ENCODE measurements at places on chromosomes 6 and 20.

DNA sequence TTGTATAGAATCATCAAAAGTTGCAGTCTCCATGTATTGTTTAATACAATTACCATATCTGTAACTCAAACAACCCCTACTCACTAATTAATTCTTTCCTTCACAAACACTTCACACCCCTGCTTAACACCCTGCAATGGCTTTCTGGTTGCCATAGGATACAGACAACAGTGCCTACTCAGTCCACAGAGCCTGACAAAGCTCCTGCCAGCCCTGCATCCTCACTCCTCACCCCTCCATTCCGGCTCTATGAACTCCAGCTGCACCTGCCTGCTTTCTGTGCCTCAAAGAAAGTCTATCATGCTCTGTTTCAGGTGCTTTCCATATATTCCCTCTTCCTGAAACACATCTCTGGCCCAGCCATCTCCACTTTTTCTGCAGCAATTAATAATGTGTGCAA is 253.4 kb downstream of the HACE1 start:
- DNase-seq: no peak

DNA sequence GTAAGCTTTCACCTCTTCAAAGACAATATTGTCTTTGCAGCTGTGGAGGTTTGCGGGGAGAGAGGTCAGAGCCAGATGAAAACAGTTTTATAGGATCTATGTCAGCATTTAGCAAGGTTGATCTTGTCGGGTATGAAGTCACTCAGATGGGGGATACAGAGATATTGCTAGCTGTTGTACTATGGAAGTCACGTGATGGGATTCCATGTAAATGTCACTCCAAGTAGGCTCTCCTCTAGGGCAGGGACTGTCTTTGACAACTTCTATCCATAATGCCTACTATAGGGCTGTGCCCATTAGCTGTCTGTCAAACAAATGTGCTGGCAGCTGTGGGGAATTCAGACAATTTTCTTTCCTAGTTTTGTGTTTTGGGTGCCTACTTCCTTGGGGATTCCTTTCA is 54.8 kb downstream of the HECA start:
- no peak for DNase-seq

DNA sequence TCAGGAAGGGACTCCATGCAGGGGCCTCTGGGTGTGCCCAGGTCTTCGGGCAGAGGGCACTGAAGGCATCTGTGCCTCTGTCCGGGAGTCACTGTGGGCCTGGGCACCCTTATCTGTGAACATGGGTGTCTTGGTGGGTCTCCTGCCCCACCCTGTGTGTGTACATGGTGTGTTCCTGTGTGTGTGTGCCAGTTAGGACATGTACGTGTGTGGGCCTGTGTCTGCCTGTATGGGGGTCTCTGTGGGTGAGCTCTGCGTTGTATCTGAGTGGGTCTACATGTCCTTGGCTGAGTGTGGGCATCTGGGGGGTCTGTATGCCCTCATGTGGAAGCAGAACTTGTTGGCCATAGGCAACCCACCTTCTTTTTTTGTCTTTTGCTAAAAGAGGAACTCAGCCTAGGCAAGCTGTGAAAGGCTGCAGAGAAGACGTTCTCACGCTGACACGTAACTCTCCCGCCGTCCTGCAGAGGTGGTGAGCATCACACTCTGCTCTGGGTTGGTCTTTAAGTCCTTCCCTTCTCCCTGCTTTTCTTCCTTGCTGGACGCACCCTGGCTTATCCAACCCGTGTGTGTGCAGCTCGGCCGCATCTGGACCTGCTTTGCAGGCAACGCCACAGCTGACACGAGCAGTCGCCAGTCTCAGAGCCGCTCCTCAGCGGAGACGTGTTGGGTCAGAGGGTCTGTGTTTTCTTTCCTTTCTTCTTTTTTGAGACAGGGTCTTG is 532 bp upstream of the NPBWR2 start:
- peak; percentile 24 for DNase-seq

DNA sequence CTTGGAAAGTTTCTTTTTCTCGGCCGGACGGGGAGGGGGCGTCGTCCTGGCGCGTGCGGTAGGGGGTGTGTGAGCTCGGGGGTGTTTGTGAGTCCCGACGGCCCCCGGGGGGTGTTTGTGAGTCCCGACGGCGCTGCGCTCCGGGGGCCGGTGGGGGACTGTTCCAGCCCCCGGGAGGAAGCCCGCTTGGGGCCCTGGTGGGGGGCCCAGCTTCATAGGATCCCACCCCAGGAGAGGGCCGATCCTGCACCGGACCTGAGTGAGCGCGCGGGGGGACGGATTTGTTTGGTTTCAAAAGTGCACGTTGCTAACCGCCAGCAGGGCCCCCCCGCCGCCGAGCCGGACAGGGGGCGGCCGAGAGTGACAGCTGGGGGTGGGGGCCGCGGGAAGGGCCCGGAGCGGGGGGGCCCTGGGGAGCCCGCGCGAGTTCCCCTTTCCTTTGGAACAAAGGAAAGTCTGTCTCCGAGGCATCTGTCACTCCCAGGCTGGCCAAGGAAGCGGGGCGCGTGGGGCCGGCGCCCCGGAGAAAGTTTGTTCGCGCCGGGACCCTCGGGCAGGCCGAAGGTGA is 485 bp downstream of the TGIF2 start:
- DNase-seq: peak; percentile 67

- no peak for DNase-seq
Observed at GRCh38 chr6:139490482-139490881, 116.0 kb upstream of the CITED2 start.

DNA sequence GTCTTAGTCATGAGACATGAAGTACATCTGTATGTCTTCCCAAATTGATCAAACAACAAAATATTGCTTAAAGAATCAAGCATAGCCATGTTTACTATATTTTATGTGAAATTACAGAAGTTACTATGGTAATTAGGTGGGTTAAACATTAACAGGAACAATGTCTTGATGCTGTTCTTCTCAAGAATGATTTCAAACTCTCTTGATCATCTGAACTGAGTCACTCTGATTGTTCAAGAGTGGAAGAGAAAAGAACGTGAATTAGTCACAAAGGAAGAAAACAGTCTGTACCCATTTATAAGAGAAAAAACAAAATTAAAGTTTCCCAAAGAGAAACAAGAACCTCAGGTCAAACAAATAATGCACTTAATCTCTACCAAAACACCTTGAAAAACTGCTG is 62.2 kb upstream of the NUP153 start:
- DNase-seq: no peak

GRCh38 chr20:50980851-50981713 is 22.5 kb downstream of the MOCS3 start:
- DNase-seq: peak; percentile 57

Data from left hindlimb (tissue), 1 donor.